ENCODE measurements at places on chromosomes 5 and 9. TPM values are rescaled to one million over a fixed set of nuclear protein-coding genes. Genes with fewer than 3 reads are reported as not detected.
A peak's percentile ranks its signal among the peaks of the same experiment; 100 is the strongest.

The OR5C1 gene
- total RNA-seq: not detected

The CDC26 gene
- total RNA-seq: 33.2 TPM

The SNCAIP gene
- 10.3 TPM for total RNA-seq

The GLRA1 gene
- not detected for total RNA-seq

The PCDHA13 gene
- total RNA-seq: 0.04 TPM

The PTGS1 gene
- 2.7 TPM for total RNA-seq

GRCh38 chr9:91425271-91425670 lies 1.6 kb upstream of the NFIL3 start:
- H3K36me3 ChIP-seq: no peaks in the 10 kb centered on the region
- H3K27ac ChIP-seq: peak overlapping the region; percentile 32
- H3K4me3 ChIP-seq: no peak overlapping the region
- DNase-seq: no peak

DNA sequence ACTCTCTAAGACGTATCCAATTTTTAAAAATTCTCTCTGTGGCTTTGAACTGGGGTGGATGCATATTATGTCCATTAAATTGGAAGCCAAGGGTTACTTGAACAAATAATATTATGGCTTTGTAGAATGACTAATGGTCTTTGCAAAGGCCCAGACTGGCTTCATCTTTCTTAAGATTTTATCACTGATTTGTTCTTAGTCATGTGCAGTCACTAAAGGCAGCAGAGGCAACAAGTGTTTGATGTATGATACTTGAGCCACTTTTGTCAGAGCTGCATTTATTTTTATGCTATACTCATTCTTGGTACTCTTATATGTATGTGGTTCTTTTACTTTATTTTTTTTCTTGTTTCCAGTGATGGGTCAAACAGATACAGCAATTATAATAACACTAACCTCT lies 152.2 kb downstream of the NR2F1-AS1 start:
- no peak for DNase-seq
- H3K27me3 ChIP-seq: no peaks in the 10 kb centered on the region
- peaks cover 2% of the 10 kb centered on the region for H3K4me1 ChIP-seq
- H3K27ac ChIP-seq: no peak overlapping the region
- no peaks in the 10 kb centered on the region for H3K36me3 ChIP-seq
- H3K4me3 ChIP-seq: no peak overlapping the region

DNA sequence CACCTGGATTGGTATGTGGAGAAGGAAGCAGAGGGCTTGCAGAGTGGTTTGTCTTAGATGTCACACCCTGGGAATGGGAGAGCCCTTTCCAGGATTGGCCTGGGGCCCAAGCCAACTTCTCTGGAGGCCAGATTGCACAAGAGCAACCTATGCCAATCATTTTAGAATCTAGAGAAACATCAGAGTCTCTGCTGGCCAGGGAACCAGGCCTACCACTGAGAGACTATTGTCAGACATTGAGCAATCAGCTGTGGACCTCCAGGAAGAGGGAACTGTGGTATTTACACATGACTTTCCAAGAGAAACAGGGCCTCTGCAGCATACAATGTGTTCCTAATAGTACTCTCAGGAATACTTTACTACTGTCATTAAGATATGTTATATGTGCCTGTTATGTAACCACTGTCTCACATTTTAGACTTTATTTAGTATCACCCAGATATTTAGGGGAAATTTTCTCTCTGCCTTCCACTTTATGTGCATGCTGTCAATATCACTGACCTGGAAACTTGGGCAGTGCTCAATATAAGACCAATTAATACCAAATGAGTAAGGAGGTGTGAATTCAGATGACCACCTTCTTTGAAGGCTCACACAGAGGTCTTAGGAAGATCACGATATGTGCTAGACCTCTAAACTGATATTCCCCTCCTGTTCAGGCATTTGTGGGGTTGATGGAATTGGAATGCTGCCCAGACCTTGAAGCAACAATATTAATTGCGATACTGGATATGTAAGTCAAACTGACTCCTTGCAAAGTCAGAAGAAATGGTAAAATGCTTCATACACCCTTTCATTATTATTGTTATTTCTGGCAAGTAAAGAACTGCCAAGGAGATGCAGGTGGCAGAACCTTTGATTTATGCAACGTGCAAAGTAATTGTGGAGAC lies 20.5 kb upstream of the CCL28 start:
- H3K27ac ChIP-seq: no peak overlapping the region
- no peaks in the 10 kb centered on the region for H3K27me3 ChIP-seq
- peak; percentile 9 for DNase-seq
- H3K36me3 ChIP-seq: no peaks in the 10 kb centered on the region

- no peaks in the 10 kb centered on the region for H3K27me3 ChIP-seq
- peaks cover 75% of the 10 kb centered on the region for H3K36me3 ChIP-seq
- no peak overlapping the region for H3K4me3 ChIP-seq
- no peak for DNase-seq
- no peaks in the 10 kb centered on the region for H3K4me1 ChIP-seq
Measured at GRCh38 chr9:131464354-131465000, 38.2 kb upstream of the POMT1 start.

- peak; percentile 95 for DNase-seq
- no peak overlapping the region for H3K4me3 ChIP-seq
- peaks cover 15% of the 10 kb centered on the region for H3K36me3 ChIP-seq
- H3K27me3 ChIP-seq: peaks cover 5% of the 10 kb centered on the region
- H3K4me1 ChIP-seq: peaks cover 58% of the 10 kb centered on the region
Measured at GRCh38 chr9:114250235-114250568, 72.7 kb upstream of the ORM1 start.

DNA sequence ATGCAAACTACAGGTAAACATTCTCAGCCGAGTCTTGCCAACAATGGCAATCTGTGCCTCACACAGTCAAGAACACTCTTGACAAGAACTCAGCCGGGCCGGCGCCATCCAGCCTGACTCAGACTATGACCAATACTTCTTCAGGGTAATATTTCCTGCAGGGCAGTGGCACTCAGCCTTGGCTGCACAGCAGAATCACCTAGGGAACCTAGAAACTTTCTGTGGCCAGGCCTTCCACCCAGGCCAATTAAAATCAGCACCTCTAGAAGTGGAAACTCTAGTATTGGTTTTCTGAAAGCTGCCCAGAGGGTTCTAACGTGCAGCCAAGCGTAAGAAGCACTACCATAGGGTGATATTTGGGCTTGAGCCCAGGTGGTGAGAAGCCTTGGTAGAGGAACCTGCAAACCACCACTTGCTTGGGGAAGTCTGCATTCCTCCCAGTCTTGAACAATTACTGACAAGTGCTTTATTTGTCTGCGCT lies 120.6 kb downstream of the TTLL11 start:
- DNase-seq: no peak
- H3K36me3 ChIP-seq: peaks cover 8% of the 10 kb centered on the region

Data from muscle of leg (tissue), 16 donors.